Activated T-helper 1 cell treated with anti-CD3 and anti-CD28 coated beads, Interleukin-2, amount 50 U/mL, for 16 hours (primary cell): ENCODE measurements at places on chromosomes 6 and 20.

DNA sequence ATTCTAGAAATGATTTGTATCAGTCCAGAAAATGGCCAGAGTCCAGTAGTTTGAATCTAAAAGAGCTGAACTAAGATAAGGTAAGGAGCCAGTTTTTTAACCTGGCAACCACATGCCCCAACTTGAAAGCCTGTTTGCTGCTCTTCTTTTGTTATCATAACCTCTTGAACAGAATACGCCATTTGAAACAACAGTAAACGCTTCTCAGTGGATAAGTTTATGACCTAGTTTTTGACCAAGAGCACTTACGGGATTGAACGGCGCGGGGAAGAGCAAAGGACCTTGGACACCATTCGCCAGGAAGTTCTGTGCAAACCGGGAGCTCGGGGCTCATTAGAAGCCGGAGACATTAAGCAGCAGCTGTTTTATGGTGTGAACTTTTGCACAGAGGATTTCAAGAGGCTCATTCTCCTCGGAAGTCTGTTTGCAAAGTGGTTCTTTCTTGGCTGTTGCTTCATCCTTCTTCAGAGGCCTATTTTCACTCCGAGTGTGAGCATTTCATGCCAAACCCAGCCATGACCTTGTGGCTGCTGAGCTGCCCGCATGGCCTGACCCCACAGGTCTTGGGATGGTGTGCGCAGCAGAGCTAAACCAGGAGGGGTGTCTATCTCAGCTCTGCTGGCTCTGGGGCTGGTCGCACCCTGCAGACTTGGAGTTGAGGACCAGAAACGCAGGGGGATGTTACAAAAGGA, 215.1 kb downstream of the SOX4 start:
- DNase-seq = no peak

- DNase-seq = no peak
Observed at GRCh38 chr20:5638023-5638422, 112.2 kb upstream of the SHLD1 start.

- no peak for DNase-seq
Observed at GRCh38 chr6:10098756-10099528, 315.9 kb downstream of the TFAP2A start.

- no peak for DNase-seq
Observed at GRCh38 chr6:170355661-170356060, 49.1 kb downstream of the FAM120B start.

DNA sequence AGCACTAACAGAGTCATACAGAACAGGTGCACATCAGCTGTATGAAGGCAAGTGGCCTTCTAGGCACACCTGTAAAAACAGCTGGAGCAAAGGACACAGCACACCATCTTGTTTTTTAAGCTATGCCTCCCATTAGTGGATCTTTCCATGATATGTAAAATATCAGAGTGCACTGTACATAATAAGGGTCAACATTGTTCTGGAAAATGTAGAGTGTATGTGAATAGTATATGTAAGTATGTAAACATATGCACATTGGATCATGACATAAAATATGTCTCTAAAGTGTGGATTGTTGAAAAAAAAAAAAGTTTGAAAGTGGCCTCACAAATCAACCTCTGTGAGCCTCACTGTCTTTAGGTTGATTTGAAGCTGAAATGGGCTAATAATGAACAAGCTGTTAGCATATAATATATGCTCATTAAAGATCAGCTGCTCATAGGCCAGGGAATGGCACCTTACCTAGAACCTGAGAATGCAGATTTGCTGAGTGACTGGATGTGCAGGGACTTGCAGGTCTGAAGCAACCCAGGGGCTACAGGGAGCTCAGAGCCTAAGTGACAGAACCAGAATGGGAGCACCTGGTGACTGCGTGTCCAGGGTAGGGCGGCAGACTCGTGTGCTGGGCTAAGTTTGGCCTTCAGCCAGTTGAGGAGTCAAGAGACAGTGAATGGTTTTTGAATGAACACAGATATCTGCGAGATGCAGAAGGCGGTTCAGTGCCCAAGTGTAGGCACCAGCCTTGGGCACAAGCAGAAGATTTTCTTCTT, 198.6 kb downstream of the TMEM242 start:
- no peak for DNase-seq

- DNase-seq = no peak
Observed at GRCh38 chr20:20821484-20822260, 109.2 kb upstream of the RALGAPA2 start.

DNA sequence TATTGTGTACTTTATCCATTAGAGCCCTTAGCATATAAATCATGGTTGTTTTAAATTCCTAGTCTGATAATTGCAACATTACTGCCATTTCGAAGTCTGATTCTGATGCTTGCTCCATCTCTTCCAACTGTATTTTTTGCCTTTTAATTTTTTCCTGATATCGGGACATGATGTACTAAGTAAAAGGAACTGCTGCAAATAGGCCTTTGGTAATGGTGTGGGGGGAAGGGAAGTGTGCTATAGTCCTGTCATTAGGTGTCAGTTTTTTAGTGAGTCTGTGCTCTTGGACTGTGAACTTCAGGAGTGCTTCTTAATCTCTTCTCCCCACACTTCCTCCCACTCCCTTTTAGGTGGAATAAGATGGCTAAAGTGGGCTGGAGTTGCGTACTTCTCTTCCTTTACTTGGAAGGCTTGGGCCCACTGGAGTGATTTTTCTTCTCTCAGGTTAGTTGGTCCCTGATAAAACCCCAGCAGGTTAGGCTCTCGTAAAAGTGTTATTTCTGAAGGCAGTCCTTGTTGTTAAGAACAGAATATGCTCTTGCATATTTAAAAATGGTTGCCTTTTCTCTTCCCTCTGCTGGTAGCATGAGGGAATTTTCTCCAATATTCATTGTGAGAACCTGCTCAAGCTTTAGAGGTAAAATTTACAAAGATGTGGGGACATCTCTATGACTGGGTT, 18.1 kb downstream of the STXBP5 start:
- DNase-seq = no peak

DNA sequence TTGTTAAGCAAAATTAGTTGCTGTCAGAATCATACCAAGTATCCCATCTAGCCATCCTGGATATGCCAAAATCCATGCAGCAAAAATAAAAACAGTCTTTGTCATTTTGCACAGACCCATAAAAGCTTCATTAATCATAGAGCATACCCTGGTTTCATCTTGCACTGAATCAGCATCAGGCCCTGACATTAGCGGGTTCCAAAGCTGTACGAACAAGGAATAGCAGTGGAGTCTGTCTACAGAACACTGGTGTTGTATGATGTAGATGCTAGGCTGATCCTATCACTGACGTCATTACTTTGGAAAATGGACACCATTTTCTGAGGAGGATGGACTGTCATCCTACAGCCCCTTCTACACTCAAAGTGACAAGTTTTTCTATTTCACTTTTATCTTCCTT, 315.6 kb downstream of the ESR1 start:
- DNase-seq = no peak

DNA sequence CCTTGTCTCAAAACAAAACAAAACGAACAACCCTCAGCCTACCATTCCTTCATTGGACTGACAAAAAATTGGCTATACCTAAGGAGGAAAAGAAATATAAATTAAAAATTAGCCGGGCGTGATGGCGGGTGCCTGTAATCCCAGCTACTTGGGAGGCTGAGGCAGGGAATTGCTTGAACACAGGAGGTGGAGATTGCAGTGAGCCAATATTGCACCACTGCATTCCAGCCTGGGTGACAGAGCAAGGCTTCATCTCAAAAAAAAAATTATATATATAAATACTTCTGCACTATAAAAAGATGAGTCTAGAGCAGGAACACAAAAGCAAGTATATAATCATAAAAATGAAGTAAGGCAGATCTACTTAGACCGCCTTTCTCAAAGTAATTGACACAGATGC, 109.8 kb downstream of the CRYBG1 start:
- DNase-seq = no peak

DNA sequence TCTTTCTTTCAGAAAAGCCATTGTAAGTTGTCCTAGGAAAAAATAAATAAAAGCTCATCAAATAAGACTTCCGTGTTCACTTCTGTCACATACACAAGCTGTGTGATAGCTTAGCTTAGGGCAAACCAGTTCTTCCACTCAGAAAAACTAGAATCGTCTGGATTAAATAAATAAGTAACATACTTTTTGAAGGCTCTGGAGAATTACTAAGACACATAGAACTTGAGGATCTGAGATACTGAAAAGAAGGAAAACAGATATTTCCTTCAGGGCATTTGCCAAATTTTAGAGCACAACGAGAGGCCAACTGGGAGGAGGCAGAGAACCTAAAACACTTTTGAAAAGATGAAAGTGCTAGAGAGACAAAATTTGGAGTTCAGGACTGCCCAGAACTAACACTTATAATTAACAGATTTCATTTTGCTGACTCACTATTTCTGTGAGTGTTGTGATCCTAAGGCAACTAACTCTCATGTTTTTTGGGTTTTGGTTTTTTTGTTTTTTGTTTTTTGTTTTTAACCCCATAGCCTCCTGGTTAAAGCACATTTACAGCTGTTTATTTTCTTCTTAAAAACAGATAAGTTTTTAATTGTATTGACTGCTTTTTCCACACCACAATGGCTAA, 38.7 kb upstream of the THEMIS start:
- DNase-seq = no peak

DNA sequence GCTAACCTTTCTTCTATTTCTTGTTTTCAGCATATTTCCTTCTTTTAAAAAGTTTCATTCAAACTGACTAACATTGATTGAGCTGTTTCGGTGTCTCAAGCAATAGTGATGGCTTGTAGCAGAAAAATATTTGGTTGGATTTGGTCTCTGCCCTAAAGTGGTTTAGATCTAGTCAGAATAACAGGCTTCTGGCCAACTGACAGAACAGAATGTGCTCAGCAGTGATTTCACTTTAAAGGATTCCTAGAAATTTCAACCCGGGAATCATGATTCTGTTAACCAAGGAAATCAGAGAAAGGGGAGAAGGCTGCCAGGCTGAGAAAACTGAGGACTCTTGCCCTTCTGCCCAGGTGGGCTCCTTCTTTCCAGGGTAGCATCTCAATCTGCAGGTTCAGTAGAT, 16.6 kb upstream of the GSTA1 start:
- no peak for DNase-seq

DNA sequence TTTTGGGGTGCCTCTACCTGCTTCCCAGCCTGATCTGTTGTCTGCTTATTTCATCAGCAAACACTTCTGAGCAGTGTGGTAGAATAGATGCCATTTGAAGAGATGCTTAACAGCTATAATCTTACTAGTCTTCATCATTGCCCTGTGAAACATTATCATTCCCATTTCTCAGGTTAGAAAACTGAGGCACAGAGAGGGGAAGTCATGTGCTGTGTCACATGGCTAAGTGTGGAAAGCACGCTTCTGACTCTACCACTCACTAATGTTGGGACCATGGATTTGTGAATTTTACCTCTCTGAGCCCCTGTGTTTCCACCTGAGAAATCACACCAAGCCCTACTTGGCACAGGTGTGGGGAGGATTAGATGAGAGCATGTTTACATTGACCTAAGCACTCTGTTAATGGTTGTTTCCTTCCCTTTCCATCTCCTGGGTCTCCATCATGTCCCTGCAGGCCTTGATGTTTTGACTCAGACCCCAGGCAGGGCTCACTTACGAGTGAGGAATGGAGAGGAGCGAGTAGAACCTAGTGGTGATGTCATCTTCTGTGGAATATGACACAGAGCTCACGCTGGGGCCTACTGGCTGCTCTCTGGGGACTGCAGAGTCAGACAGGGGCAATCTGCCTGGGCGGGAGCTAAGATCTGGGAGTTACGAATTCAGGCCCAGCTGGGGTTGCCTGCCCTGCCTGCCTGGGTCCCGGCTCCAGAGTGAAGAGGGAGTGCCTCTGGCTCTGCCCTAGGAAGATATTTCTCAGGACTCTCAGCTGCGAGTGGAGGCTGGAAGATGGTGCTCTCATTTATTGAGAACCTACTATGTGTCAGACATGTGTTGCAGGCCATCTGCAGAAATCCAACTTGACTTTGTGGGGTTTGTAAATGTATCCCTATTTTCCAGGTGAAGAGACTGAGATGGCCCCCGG, 64.3 kb downstream of the CDH22 start:
- DNase-seq = no peak

DNA sequence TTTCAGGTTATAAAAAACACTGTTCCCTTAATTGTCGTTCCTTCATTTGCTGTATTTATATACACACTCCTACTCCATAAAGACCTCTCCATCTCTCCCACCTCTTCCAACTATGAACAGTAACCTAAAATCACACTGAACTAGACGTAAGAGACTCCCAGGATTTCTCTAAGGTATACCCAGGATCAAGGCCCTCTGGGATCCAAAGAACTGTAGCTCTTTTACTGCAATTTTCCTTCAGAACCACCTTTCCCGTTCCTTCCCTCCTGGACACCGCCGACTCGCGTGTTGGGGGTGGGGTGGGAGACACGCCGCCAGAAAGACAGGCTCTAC, 680 bp downstream of the LATS1 start:
- no peak for DNase-seq

GRCh38 chr6:16179970-16180431, 51.1 kb downstream of the MYLIP start:
- DNase-seq = no peak

GRCh38 chr6:111653979-111654378, 48.3 kb upstream of the TRAF3IP2 start:
- no peak for DNase-seq

DNA sequence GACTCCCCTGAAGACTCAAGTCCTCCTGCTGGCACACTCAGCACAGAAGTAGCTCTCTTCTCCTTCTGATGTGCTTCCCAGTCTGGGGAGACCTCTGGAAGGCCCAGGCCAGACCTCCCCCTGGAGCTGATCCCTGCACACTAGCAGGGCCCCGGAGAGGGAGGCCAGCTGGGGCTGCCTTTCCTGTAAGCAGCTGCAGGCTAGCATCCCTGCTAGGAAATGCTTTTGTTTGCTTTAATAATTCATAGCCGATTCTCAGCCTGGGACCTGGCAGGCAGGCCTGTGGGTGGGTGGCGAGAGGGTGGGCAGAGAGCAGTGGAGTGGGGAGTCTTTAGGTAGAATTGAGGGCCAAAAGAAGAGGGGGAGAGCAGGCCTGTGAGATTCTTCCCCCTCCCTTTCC, 5.2 kb downstream of the EBF4 start:
- no peak for DNase-seq

DNA sequence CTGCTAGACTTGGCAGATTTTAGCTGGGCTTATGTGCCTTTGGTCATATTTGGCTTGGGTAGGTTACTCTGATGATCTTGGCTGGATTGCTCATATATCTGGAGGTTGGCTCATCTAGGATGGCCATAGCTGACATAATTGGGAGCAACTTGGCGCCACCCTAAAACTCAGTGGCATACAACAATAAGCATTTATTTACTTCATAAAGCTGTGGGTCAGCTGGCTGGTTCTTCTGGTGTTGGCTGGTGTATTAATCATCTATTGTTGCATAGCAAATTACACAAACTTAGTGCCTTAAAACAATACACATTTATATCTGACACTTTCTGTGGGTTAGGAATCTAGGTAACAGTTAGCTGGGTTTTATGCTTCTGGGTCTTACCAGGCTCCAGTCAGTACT, 297.3 kb upstream of the JAG1 start:
- DNase-seq = no peak

- DNase-seq = no peak
Observed at GRCh38 chr6:18931086-18931485, 543.9 kb downstream of the RNF144B start.
